ENCODE measurements at places on chromosomes 7 and 10. TPM values are rescaled to one million over a fixed set of nuclear protein-coding genes. Genes with fewer than 3 reads are reported as not detected.
A peak's percentile ranks its signal among the peaks of the same experiment; 100 is the strongest.

The FZD1 gene
- 54.4 TPM for polyA plus RNA-seq

The CDHR3 gene
- 35.5 TPM for polyA plus RNA-seq

The GTPBP4 gene
- 55.7 TPM for polyA plus RNA-seq

The ADAM12 gene
- 12.0 TPM for polyA plus RNA-seq

The ANXA8L1 gene
- 1.6 TPM for polyA plus RNA-seq

The NKX2-3 gene
- polyA plus RNA-seq: not detected

- DNase-seq: no peak
Observed at GRCh38 chr7:121404348-121404747, 8.2 kb upstream of the FAM3C start.

GRCh38 chr10:103859161-103860086, 4.0 kb upstream of the SH3PXD2A start:
- DNase-seq: peak; percentile 75

DNA sequence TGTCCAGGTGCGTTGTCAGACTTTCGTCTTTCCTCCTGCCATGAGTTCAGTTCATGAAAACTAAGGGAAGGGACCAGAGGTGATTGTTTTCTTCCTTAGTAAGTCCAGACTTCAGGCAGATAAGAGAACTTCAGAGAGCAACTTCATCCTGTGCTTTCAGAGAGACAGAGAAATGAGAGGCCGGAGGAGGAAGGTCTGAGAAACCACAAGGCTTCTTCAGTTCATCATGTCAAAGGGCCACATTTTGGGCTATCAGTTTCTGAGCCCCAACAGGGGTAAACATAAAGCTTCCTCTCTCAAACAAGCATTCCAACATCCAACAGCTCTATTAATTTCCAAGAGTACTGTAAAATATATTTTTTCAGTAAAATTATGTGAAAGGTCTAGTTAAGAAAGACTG, 668.4 kb upstream of the NRP1 start:
- DNase-seq: no peak

DNA sequence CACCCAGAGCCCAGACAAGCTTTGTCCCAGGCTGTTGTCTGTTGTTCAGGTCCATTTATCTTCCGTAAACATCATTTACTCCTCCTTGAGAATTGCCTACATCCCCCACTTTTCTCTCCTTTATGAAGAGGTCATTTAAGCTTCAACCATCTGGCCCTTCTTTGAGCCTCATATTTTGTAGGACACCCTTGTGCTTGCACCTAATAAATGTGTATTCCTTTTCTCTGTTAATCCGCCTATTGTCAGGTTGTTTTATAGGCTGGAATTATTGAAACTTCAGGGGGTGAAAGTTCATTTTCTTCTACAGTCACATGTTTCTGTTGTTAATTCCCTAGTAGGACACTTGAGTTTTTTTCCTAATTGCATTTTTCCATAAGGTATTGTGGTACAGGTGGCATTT, 19.6 kb upstream of the CTTNBP2 start:
- DNase-seq: no peak

- DNase-seq: no peak
Observed at GRCh38 chr10:79400146-79401004, 45.0 kb downstream of the ZCCHC24 start.

DNA sequence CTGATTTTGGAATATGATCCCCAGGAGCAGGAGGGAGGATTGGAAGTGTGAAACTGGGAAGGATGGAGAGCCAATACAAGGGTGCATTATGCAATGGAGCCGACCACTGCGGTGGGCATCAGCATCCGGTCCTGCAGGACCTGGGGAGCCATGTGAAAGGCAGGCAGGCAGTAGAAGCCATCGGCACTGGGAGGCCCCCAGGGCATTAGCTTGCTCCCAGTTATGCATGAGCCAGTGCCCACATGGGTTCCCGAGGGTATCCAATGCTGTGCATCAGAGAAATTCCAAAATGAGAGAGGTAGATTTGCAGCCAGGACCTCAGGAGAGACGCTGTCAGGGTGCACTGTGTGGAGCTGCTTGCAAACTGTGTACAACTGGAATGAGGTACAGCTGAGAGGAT, 8.7 kb upstream of the KCP start:
- no peak for DNase-seq

GRCh38 chr7:22765609-22766008, 38.6 kb downstream of the IL6 start:
- no peak for DNase-seq

DNA sequence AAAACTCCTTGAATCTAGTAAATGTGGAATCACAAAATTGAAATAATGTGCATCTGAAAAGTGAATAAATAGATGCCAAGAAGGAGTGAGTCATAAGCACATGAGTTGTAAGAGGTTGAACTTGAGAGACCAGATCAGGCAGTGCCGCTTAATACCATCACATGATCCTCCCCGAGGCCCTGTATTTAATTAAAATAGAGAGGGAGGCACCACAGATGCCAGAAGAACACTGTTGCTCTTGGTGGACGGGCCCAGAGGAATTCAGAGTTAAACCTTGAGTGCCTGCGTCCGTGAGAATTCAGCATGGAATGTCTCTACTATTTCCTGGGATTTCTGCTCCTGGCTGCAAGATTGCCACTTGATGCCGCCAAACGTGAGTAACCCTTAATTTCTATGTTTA, at the start of gene GPNMB:
Gene GPNMB (plus strand): TSS at position 221 of the 400 bp plus-strand sequence. CDS start 83 bp downstream, at position 304.
- no peak for DNase-seq

DNA sequence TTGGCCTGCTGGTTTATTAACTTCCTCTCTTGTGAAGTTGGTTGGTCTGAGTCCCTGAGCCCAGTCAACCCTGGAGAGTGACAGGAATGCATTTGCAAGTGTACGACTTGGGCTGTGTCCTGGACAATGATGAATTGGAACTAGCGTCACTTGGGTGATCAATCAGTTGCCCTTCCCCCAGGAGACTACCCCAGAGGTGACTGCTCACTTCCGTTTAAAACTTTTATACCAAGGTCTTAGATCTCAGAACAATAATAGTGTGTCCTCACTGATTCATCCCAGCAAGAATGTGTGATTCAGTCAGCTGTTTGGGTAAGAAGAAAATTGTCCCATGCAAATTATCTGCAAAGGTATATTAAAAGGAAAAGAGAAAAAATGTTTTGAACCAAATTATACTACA, 102.9 kb upstream of the ARMC3 start:
- no peak for DNase-seq

GRCh38 chr10:127996586-127996985, 89.7 kb downstream of the PTPRE start:
- no peak for DNase-seq

DNA sequence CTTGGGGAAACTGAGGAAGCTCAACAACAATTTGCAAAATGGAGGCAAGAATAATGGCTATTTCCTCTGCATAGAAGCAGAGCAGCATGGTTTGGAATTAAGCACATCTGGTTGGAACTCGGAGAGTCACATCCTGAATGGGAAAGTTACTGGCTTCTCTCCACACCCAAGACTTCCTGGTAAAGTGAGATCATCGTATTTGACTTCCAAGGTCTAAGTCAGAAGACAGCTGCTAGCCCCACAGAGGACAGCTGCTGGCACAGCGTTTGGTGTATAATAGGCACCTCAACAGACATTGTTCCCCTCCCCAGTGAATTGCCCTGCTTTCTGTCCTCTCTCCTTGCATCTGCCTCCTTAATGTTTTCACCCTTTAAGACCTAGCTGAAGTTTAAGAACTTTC, 37.0 kb upstream of the NRF1 start:
- no peak for DNase-seq

- DNase-seq: no peak
Observed at GRCh38 chr10:72885953-72886352, 7.6 kb upstream of the OIT3 start.

DNA sequence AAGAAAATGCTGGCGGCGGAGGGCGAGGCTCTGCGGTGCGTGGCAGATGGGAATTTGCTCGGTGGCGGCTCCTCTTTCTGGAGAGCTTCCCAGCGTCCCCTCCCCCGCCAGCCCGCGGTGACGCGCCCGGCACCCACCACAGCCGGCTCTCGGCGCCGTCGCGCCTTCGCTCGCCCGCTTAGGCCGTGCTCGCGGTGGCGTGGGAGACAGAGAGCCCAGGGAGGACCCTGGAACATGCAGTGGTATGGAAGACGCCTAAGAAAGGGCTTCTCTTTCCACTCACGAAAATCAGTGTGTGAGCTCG, 576 bp upstream of the CSGALNACT2 start:
- DNase-seq: peak; percentile 73

DNA sequence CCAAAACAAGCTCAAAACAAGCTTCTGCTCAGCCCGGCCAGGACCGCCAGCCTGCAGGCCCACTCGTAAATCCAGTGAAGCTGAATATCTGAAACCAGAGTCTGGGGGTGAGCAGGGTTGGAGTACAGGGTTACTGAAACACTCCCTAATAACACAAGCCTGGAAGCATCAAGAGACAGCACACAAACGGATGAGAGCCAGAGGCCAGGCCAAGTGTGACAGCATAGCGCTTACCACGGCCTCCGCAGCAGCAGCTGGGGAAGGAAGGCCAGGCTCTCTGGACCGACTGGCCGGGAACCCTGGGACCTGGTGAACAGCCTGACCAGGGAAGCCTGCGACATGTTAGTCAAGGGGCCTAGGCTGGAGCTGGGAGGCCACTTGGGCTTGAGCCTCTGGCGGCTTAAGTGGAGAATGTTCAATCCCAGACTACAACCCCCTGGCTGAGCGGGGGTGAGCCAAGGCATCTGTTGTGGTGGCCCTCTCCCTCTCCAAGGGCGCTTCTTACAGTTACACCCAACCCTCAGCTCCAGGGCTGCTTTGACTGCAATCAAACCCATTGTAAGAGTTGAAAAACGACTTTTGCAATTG, 21.7 kb upstream of the RNF32 start:
- no peak for DNase-seq

DNA sequence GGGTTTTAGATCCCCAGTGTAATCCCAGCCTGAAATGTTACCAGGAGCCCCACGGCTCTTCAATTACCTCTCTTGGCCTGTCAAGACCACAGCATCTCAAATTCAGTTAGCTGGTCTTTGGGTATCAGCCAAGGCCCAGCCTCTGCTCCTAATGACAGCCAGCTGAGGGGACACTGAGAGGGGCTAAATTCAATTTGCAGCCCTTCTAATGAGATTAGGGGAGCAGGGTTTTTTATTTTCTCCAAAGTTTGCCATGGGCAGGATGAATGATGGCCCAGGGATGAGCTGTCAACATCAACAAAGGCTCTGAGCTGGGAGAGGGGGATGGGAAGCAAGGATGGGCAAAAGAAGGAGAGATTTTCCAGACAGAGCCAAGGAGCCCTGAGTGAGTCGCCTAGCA, 116.8 kb upstream of the TBX20 start:
- no peak for DNase-seq
